ENCODE measurements at places on chromosomes 5 and 9.
A peak's percentile ranks its signal among the peaks of the same experiment; 100 is the strongest.

DNA sequence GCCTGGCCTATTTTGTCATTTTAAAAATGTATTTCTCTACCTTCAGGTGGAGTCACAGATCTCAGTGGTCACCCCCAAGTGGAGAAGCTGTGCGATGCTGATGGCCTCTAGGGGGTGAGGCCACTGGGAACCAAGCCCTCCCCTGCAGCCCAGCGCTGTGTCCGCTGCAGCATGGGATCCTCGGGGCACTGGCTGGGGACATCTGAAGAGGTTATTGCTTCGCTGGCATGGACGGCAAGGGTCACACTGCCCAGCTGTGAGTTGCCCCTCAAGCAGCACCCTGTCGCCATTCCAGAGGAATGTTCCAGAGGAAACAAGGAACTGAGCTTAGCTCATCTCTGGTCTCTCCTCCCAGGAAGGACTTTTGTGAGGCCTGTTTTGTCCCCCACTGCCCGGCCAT lies 119.6 kb upstream of the S1PR3 start:
- no peak for DNase-seq

DNA sequence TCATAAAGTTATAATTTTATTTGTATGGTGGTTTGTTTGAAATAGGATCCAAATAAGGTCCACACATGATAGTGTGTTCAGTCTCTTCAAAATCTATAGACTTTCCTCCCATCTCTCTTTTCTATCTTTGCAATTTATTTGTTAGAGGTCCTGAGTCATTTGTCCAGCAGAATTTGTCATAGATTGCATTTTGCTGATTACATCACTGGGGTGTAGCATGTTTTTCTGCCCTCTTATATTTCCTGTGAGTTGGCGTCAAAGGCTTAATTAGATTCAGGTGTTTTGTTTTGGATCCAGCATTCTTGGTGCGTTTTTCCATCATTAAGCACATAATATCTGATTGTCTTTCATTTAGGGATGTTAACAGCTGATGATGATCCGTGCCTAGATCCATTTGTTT lies 15.0 kb downstream of the CYFIP2 start:
- no peak for DNase-seq

- no peak for DNase-seq
Observed at GRCh38 chr5:158780656-158781237, 319.0 kb downstream of the EBF1 start.

DNA sequence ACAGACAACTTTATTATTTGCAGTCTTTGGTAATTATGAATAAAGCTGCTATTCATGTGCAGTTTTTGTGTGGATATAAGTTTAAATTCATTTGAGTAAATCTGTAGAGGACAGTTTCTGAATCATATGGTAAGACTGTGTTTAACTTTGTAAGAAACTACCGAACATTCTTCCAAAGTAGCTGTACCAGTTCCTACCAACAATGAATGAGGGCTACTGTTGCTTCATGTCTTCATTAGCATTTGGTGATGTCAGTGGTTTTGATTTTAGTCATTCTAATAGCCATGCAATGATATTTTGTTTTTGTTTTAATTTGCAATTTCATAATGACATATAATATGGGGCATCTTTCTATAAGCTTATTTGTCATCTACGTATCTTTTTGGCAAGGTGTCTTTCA lies 501.3 kb upstream of the RORB start:
- DNase-seq, result no peak

- DNase-seq, result no peak
Observed at GRCh38 chr5:178206166-178207101, 2.1 kb downstream of the HNRNPAB start.

DNA sequence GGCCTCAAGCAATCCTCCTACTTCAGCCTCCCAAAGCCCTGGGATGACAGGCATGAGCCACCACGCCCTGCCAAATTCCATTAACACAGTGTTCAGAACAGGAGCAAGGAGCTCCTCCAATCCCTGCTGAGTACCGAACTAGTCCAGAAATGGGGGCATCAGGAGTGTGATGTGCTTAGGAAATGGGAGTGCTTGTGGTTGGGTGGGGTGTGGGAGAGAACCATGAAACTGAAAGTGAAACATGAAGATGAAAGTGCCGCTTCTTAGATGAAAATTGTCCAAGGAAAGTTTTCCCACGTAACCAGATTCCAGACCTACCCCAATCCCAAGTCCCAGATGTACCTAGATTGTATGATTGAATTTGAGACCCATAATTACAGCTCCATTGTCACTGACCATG lies 16.7 kb upstream of the ZNF131 start:
- DNase-seq, result no peak

- peak; percentile 35 for DNase-seq
Observed at GRCh38 chr5:136174021-136174659, 18.8 kb downstream of the SMIM32 start.

GRCh38 chr5:59103303-59103702 lies 520.4 kb downstream of the RAB3C start:
- DNase-seq, result no peak

DNA sequence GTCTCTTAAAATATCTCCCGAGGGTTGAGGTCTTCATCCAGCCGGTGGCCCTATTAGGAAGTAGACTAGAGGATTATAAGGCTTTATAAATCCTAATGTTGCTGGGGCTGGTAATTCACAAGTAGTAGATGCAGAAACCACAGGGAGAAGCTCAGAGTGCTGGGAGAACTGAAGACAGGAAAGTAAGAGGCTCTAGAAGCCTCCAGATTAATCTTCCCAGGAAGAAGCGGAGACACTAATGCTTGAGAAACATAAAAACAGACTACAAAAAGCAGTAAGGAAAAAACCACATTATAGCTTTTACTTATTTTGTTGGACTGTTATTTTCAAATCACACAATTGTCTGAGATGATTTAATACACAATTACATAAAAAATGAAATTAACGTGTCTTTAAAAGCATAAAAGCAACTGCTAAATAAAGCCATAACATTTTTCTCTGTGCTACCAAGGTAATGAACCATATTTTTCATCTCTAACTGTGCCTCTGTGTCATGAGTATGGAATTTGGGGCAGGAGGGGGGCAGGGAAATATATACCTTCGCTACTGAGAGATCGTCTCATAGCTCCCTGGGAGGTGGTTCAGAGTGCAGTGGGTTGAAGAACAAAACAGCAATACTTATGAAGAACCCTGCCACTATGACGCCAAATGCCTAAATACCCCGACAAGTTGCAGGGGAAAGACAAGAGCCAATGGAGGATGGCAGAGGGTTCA lies 806.2 kb upstream of the WWC1 start:
- DNase-seq, result no peak

DNA sequence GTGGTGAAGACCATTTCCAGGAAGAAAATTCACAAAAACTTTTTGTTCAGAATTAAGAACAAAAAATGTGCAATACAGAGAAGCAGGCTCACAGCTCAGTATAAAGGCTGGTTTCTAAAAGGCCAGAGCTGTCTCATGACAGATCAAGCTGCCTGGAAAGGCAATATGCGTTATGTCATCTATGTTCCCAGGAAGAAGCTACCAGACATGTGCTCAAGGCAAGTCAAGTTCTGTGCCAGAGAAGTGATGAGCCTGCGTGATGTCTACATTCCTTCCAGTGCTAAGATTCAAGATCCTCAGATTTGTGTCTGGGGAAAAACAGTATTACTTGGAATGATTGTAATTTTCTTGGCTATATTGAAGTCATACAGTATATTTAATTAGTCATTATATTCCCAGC lies 104.3 kb downstream of the PDE4D start:
- no peak for DNase-seq

- DNase-seq, result no peak
Observed at GRCh38 chr5:26003966-26004365, 1034.4 kb downstream of the CDH9 start.

GRCh38 chr5:141787376-141787775 lies 90.8 kb downstream of the PCDH1 start:
- DNase-seq, result no peak

- no peak for DNase-seq
Observed at GRCh38 chr5:75325242-75325641, 11.8 kb upstream of the HMGCR start.
